ENCODE measurements at places on chromosomes 7 and 10. TPM values are rescaled to one million over a fixed set of nuclear protein-coding genes. Genes with fewer than 3 reads are reported as not detected.

DNA sequence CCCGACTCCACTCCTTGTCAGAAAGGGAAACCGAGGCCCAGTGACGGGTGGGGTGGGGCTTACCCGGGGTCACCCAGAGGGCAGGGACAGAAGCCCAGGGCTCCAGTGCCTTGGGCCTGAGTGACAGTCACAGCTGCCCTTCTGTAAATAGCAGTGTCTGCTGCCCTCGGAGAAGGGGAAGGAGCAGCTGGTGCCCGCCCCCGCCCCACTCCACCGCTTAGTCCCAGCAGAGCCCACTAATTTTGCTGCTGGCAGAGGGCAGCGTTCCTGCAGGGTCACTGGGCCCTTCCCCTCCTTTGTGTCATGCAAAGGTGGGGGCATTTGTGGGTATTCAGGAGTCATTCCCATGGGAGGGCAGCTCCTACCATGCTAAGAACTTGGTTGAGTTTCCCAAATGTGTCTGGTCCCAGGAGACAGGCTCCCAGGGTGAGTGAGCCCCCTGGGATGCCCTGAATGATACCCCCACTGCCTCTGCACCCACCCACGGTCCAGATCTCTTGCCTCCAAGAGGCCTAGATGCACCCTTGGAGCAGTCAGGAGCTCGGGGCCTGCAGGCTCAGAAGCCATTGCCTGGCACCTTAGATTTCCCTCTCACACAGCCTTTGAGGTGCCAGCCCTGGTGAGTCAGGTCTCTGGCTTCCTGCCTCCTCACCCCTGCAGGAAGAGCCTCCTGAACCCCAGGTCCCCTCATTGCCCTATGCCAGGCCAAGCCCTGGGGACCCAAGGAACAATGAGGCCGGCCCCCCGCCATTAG lies 17.2 kb downstream of the SH2B2 start:
- no peak overlapping the region for H3K4me3 ChIP-seq
- H3K27ac ChIP-seq, result no peak overlapping the region
- no peaks in the 10 kb centered on the region for H3K36me3 ChIP-seq
- no peaks in the 10 kb centered on the region for H3K27me3 ChIP-seq
- no peaks in the 10 kb centered on the region for H3K4me1 ChIP-seq
- DNase-seq, result no peak

DNA sequence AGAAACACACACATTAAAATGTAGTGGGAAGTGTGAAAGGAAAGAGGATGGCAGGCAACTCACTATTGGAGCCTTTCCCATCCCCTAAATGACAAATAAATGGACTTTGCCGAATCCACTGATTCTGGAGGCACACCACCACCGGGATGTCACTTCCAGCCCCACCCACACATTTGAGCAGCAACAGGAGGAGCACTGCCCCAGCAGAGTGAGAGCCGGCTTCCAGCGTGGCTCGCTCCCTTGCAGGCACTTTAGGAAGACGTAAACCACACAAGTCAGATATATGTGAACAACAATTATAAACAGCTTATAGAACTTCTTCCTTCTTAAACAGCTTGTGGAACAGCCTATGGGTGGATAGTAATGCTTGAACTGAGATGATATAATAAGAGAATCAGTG lies 191.0 kb downstream of the DGKI start:
- H3K4me3 ChIP-seq, result no peak overlapping the region
- no peaks in the 10 kb centered on the region for H3K4me1 ChIP-seq
- H3K36me3 ChIP-seq, result no peaks in the 10 kb centered on the region
- no peak for DNase-seq
- H3K27me3 ChIP-seq, result no peaks in the 10 kb centered on the region

- H3K4me1 ChIP-seq, result no peaks in the 10 kb centered on the region
- no peak overlapping the region for H3K27ac ChIP-seq
- no peaks in the 10 kb centered on the region for H3K36me3 ChIP-seq
- no peak overlapping the region for H3K4me3 ChIP-seq
- DNase-seq, result no peak
- no peaks in the 10 kb centered on the region for H3K27me3 ChIP-seq
Observed at GRCh38 chr7:102046373-102047117, 229.1 kb downstream of the CUX1 start.

DNA sequence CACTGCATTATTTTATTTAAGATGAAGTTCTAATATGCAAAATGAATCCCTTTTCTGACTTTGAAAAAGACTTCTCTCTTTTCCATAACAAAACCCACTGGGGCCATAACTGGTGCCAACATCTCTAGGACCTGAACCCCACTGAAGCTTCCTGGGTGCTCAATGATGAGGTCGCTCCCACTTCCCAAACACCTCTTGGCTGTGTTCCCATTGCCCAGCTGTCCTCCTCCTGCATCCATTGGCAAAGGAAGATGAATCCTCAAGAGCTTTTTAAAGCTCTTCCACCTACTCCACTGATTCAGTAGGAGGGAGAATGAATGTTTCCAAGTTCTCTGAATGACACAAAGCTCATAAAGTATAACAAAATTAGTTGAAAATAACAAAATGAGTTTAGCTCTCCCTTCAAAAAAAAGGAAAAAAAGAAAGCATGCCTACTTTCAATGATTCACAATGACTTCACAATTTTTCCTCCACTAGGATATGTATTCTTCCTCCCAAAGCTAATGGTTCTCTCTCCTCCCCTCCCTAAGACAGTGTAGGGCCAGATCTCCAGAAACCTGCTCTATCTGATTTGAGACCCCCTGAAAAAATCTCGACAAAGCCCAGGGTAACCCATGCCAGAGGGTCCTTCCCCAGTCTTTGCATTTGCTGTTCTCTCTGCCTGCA lies 64.8 kb downstream of the SORBS1 start:
- H3K4me3 ChIP-seq, result no peak overlapping the region
- no peak for DNase-seq
- no peaks in the 10 kb centered on the region for H3K27me3 ChIP-seq
- no peaks in the 10 kb centered on the region for H3K36me3 ChIP-seq
- H3K27ac ChIP-seq, result no peak overlapping the region

- peaks cover 17% of the 10 kb centered on the region for H3K4me1 ChIP-seq
- DNase-seq, result peak; percentile 94
- H3K4me3 ChIP-seq, result peak within 1 kb of the TSS; percentile 90
- H3K36me3 ChIP-seq, result no peaks in the 10 kb centered on the region
Observed at GRCh38 chr10:119080521-119081259, at the start of gene EIF3A. EIF3A (minus strand) TSS chr10:119080817; CDS start chr10:119080676, 141 bp downstream.

GRCh38 chr7:46871516-46871915 lies 710.4 kb downstream of the TNS3 start:
- no peak overlapping the region for H3K4me3 ChIP-seq
- H3K4me1 ChIP-seq, result no peaks in the 10 kb centered on the region
- no peaks in the 10 kb centered on the region for H3K27me3 ChIP-seq
- DNase-seq, result no peak

DNA sequence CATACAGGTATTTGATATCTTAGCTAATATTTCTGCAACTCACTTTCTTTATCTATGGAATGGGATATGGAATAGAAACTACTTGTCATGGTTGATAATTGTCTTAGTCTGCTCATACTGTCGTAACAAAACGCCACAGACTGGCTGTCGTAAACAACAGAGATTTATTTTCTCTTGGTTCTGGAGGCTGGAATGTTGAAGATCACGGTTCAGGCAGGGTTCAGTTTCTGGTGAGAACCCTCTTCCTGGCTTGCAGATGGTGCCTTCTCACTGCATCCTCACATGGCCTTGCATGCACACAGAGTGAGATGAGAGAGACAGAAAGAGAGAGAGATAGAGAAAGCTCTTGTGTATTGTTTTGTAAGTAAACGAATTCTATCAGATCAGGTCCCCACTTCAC lies 332.7 kb upstream of the MAGI2 start:
- H3K4me1 ChIP-seq, result no peaks in the 10 kb centered on the region
- no peak for DNase-seq
- H3K27ac ChIP-seq, result no peak overlapping the region
- H3K36me3 ChIP-seq, result no peaks in the 10 kb centered on the region

GRCh38 chr10:4984971-4985594 lies 18.6 kb downstream of the AKR1C2 start:
- H3K4me1 ChIP-seq, result no peaks in the 10 kb centered on the region
- no peak overlapping the region for H3K4me3 ChIP-seq
- no peak overlapping the region for H3K27ac ChIP-seq
- H3K27me3 ChIP-seq, result no peaks in the 10 kb centered on the region

DNA sequence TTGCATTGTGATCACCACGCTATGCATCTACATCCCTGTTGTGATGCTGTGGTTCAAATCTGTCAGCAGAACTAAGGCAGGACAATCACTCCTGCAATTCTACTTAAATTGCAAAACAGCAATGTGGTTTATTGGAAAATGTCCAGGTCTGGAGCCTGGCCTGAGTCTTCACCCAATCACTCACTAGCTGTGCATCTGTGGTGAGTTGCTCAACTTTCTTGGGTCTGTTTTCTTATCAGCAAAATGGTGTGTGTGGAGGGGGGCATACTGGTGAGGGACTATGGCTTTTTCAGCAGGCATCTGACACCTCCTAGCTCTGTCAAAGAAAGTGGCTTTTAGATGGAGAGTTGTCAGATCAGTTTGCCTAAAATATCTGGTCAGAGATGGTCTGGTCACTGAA lies 108.3 kb upstream of the FEZF1 start:
- H3K36me3 ChIP-seq, result no peaks in the 10 kb centered on the region
- no peaks in the 10 kb centered on the region for H3K4me1 ChIP-seq
- no peak overlapping the region for H3K4me3 ChIP-seq
- no peak for DNase-seq
- H3K27ac ChIP-seq, result no peak overlapping the region

GRCh38 chr10:73899423-73899822 lies 11.5 kb upstream of the PLAU start:
- no peaks in the 10 kb centered on the region for H3K27me3 ChIP-seq
- no peak for DNase-seq
- no peak overlapping the region for H3K27ac ChIP-seq
- H3K4me3 ChIP-seq, result no peak overlapping the region

DNA sequence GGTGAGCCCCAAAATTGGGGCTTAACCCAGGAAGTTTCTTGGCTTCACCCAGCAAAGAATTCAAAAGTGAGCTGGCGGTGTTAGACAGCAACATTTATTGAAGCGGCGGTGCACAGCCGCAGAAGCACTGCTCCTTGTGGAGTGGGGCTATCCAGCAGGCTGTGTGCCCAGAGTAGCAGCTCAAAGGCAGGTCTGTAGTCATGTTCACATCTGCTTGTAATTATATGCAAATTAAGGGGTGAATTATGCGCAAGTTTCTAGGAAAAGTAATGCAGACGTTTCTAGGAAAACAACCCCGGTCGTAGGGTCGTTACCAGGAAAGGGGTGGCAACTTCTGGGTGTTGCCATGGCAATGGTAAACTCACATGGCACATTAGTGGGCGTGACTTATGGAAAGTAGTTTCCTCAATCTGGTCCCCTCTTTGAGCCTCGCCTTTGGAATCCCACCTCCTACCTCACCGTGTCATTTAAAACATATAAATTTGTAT lies 13.7 kb upstream of the KBTBD2 start:
- DNase-seq, result no peak
- peak overlapping the region; percentile 18 for H3K4me3 ChIP-seq
- H3K4me1 ChIP-seq, result peaks cover 2% of the 10 kb centered on the region
- H3K27me3 ChIP-seq, result no peaks in the 10 kb centered on the region

- H3K27me3 ChIP-seq, result no peaks in the 10 kb centered on the region
- no peak for DNase-seq
- no peak overlapping the region for H3K4me3 ChIP-seq
- no peaks in the 10 kb centered on the region for H3K36me3 ChIP-seq
- no peaks in the 10 kb centered on the region for H3K4me1 ChIP-seq
Observed at GRCh38 chr7:86328801-86329433, 314.8 kb upstream of the GRM3 start.

- peaks cover 9% of the 10 kb centered on the region for H3K27me3 ChIP-seq
- H3K27ac ChIP-seq, result no peak overlapping the region
- H3K36me3 ChIP-seq, result no peaks in the 10 kb centered on the region
- H3K4me3 ChIP-seq, result no peak overlapping the region
Observed at GRCh38 chr7:130270947-130271800, 4.5 kb downstream of the CPA2 start.

- DNase-seq, result no peak
- no peak overlapping the region for H3K27ac ChIP-seq
- H3K4me1 ChIP-seq, result peaks cover 9% of the 10 kb centered on the region
- H3K36me3 ChIP-seq, result no peaks in the 10 kb centered on the region
Observed at GRCh38 chr10:104345515-104345914, 7.2 kb upstream of the ITPRIP start.

GRCh38 chr7:130695840-130696239 lies 9.5 kb upstream of the TSGA13 start:
- no peaks in the 10 kb centered on the region for H3K27me3 ChIP-seq
- H3K27ac ChIP-seq, result no peak overlapping the region
- H3K36me3 ChIP-seq, result no peaks in the 10 kb centered on the region
- no peak overlapping the region for H3K4me3 ChIP-seq
- no peak for DNase-seq

DNA sequence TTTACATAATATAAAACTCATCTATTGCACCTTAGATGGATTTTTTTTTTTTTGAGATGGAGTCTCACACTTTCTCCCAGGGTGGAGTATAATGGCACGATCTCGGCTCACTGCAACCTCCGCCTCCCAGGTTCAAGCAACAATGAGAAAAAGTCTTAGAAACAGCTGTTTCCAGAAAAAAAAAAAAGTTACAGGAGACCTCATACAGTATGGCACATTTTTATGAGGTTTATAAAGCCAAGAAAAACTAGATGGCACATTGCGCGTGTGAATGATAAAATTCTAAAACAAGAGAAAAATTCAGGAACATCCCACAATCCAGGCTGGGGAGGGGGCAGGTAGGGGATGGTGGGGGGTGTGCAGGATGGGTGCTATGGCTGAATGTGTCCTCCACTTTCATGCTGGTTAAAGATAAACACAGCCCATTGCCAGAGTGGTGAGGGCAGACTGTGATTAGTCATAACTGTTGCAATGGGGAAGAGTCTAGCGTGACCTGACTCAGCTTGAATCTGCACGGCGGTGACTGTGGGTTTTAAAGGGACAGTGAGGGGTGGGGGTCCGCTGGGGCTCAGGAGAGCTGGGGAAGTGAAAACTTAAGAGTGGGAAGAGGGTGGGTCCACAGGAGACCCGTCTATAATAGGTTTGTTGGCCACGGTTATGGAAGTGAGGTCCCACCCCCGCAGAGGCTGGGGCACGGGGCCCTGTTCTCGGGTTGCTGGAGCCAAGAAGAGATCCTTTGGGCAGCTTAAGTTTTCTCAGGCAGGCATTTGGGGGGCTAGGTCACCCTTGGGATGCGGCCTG lies 11.9 kb upstream of the LRRC27 start:
- H3K27me3 ChIP-seq, result no peaks in the 10 kb centered on the region
- H3K4me1 ChIP-seq, result no peaks in the 10 kb centered on the region
- no peaks in the 10 kb centered on the region for H3K36me3 ChIP-seq
- no peak overlapping the region for H3K27ac ChIP-seq
- no peak overlapping the region for H3K4me3 ChIP-seq
- DNase-seq, result no peak

- H3K4me3 ChIP-seq, result no peak overlapping the region
- H3K27me3 ChIP-seq, result no peaks in the 10 kb centered on the region
- no peak overlapping the region for H3K27ac ChIP-seq
- H3K4me1 ChIP-seq, result no peaks in the 10 kb centered on the region
- no peak for DNase-seq
- no peaks in the 10 kb centered on the region for H3K36me3 ChIP-seq
Observed at GRCh38 chr10:70621503-70622078, 19.1 kb upstream of the PRF1 start.

Gene DENND2A
- 3.0 TPM for total RNA-seq

Gene NEUROG3
- total RNA-seq, result not detected

Gene IL2RA
- total RNA-seq, result 1.6 TPM

Gene SPDYE1
- total RNA-seq, result not detected

Gene FFAR4
- total RNA-seq, result 0.17 TPM

Gene TOMM7
- total RNA-seq, result 73.7 TPM

Gene TMEM176A
- total RNA-seq, result 404 TPM
